ENCODE measurements at places on chromosomes 1 and 21.

DNA sequence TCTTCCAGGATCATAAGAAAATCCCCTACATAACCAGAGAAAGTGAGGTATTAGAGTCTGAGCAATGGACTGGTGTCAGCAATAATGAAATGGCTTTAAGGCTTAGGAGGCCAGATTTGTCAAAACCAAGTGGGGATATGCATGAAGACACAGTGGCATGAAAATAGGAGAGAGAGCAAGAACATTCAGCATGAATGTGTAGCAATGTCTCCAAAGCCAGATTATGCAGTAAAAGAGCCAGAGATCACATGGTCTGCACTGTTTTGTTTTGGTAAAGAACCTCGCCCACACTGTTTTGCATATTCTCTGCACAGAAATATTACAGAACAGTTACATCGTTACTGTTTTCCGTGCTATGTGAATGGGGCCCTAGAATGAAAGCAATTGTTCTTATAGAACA is 589.4 kb downstream of the PLPP3 start:
- no peak for DNase-seq

DNA sequence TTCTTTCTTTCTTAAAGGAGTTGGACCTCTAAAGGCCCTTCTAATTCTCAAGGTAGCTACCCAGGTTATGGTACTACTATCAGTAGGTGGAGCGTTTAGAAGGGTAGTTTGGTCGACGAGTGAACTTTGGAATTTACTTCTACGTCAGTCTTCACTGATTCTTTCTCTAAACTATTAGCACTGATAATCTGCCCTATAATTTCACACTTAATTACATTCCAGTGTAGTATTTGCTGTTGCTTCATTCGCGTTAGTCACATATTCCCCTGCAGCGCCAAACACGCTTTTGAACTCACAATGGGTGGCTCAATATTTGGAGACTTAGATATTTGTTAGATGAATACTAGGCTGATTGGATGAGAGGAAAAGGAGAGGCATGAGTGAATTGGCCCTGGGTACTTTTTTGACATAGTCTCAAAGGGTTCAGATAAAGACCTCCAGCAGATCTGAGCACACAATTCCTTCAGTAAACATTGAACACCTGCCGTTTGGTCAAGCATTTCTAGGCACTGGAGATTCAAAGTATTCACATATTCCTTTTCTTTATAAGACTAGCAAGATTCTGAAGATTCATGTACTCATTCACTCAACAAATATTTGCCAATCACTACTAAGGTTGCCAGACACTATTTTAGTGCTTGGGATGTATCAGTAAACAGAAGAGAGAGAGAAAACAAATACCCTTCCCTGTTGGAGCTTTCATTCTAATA is 929 bp upstream of the FOXJ3 start:
- no peak for DNase-seq

- DNase-seq: peak; percentile 69
Observed at GRCh38 chr1:8424539-8425116, 106.7 kb downstream of the SLC45A1 start.

GRCh38 chr1:10302416-10302815 is 92.0 kb downstream of the KIF1B start:
- no peak for DNase-seq

DNA sequence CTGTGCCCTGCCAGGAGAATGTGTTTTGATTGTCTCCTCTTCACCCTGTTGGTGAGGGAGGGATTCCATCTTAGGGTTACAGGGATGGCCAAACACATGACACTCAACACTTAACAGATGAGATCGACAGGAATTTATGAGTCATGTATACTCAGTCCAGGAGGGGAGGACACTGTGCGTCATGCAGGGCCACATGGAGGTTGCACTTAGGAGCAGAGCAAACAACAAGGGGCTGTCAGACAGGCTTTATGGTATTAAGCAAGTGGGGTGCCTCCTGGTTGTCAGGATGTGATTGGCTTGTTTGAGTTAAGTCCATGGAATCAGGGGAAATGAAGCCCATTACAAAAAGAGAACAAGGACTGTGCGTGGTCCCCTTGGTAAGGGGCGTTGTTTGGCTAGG is 26.9 kb downstream of the EDARADD start:
- no peak for DNase-seq

- DNase-seq: no peak
Observed at GRCh38 chr1:78688697-78689096, 39.1 kb downstream of the IFI44 start.
